ENCODE measurements at places on chromosomes 1 and 21.

DNA sequence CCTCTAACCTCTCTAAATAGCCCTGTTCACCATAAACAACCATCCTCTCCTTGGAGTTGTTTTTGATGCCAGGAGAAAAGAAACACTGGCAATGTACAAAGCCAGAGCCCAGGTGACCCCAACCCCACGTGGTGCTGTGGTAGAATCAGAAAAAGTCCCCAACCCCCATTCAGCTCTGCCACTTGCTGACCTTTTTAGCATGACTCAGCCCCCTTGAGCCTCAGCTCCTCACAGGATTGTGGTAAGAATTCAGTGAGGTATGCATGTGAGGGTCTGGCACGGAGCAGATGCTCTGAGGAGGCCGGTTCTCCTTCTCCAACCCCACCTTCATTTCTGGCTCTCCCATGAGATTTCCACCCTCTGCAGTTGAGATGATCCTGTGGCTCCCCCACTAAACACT, 11.1 kb upstream of the CHI3L1 start:
- no peak for DNase-seq

DNA sequence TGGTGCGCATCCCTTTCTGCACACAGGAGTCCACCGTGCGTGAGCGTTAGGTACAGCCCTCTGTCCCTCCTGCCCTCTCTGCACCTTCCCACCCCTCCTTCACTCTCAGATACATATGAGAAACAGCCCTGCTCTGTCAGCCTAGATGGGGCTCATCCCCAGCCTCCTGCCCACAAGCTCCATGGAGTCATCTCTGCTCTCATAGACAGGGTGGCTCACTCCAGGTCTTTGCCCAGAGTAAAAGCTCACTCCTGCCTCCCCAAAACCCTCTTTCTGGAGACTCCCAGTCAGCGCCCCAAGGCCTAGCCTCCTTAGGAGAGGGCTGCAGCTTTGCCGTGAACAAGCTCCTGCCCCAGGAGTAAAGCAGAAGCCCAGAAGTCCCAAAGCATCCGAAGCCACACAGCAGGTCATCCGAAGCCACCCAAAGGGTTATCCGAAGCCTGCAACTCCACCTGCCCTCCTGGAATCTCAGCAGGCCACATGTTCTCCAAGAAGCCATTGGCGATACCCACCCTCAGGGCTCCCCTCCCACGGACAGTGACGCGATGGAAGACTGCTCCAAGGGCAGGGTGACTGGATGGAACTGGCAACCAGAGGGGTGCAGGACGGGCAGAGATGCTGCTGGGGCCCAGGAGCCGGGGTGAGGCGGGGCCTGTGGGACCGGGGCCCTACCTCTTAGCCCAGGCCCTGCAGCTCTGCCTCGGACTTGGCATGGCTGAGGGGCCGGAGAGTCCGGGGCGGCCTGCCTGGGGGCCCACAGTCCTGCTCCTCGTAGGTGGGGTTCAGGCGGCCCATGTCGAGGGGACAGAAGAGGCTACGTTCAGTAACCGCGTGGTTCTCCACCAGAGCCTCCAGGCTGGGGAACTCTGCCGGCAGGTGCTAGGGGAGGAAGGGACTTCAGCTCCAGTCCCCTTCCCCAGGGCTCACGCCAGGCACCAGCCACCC, 3.6 kb upstream of the KIF17 start:
- DNase-seq, result no peak

DNA sequence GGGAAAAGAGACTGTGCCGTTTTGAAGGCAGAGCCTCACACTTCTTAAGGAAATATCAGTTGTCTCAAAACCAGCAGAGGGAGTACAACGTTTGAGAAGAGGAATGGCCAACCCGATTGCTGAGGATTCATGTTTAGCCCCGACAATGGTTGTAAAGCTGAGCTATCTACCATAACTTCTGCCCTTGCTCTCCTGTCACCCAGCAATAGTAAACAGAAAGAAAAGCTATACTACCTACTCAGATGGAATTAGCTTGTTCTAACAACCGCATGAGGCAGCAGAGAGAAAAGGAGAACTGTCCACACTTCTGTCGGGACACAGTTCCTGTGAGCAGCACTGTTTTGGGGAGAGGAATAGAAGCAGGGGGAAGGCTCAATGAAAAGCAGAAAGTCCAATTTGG, 91.2 kb downstream of the SLC45A1 start:
- no peak for DNase-seq

- no peak for DNase-seq
These were observed 144.4 kb upstream of the USP24 start for GRCh38 chr1:55359611-55360010.

- DNase-seq, result no peak
These were observed 48.4 kb downstream of the CAPZB start for GRCh38 chr1:19436716-19437476.

- DNase-seq, result no peak
These were observed 16.0 kb downstream of the CYYR1 start for GRCh38 chr21:26557106-26557505.

DNA sequence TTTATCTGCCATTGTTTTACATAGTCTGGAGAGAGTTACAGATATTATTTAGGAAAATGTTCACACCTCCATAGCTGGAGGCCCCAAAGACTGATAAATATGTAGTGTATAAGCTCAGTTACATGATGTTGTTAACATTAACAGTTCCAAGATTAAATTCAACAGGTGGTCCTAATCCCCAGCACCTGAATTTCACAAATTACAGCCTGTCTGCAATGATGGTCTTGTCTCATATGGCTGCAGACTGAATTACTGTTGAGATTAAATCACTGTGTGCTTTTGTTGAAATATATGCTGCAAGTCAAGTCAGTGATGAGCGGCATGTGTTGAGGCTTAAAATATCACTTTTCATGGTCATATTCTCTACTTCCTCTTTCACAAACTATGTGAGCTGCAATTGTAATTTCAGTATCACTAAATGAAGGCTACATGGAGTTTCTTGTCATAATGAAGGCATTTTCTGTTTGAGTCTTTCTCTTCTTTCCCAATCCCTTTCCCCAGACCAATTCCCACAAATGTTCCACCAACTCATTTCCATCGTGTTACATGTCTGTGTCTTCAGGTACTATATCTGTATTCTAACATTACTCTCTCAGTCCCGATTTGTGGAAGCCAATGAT, 4.2 kb downstream of the ST6GALNAC5 start:
- no peak for DNase-seq

- no peak for DNase-seq
These were observed 24.4 kb downstream of the OR10R2 start for GRCh38 chr1:158496374-158496773.

GRCh38 chr21:42747746-42748351, 94.4 kb downstream of the PDE9A start:
- DNase-seq, result no peak

DNA sequence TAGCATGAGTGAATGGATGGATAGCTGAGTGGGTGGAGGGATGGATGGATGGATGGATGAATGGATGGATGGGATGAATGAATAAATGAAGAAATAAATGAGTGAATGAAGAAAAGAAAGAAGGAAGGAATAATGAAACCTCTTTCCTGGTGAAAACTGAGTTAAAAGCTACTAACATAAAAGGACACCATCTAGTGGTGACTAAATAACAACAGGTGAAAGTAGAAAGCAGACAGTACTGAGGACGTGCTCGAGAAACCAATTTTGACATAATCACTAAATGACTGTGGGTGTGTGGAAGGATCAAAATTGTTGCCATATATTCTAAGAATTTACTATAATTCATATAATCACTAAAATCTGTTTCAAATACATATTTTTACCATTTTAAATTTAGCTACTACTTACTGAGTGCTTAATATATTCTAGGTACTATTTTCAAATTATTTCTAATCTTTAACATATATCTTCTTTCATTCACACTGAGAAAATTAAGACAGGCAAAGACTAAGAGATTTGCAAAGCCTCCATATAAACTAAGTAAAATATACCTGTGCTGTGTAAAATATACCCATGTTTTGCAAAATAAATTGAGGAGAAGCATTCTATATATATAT, 522.9 kb downstream of the LRRIQ3 start:
- DNase-seq, result no peak

- no peak for DNase-seq
These were observed 46.9 kb upstream of the TMEM51 start for GRCh38 chr1:15106608-15107007.

DNA sequence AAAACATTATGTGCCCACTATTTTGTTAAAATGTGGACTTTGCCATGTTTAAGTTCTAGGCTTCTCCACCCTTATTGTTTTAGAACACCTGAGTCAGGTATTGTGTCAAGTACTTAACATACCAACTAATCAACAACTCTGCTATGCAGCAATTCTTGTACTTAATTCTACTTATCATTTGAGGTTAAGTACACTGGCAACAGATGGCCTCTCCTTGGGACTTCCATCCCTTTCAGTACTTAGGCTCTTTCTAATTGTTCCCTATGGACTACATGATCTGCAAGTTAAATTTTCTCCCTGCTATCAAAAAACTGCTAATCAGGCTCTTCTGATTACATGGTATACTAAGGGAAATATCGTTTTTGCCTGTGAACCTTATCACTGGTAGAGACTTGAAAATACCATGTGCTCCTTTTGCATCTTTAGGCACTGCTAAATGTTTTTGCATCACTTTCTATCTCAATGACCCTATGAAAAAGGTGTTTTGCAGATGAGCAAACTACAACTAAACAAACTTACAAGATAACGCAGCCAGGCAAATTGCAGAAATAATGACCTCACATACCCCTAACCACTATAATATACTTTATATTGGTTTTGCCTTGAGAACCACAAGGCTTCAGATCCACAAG, 18.9 kb downstream of the SFPQ start:
- DNase-seq, result no peak
